ENCODE measurements at places on chromosomes 3 and 15.

GRCh38 chr15:99909592-99910295 is 176.5 kb upstream of the LYSMD4 start:
- DNase-seq: no peak

DNA sequence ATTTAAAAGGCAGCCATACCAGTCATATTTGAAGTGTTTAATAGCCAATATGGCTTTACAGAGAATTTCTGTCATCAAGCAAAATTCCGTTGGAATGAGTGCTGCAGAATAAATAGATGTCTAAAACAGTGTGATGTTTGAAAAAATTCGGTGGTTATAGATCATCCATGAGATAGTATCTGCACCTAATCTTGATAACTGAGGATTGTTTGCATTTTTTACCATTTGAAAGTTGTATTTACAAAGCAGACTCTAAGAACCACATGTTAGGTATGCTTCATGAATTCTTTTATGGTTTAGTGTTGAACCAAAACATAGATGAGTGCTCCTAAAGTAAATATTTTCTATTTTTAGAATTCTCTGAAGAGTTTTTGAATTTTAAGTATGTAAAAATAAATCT is 476.1 kb downstream of the NAALADL2 start:
- peak; percentile 42 for DNase-seq

DNA sequence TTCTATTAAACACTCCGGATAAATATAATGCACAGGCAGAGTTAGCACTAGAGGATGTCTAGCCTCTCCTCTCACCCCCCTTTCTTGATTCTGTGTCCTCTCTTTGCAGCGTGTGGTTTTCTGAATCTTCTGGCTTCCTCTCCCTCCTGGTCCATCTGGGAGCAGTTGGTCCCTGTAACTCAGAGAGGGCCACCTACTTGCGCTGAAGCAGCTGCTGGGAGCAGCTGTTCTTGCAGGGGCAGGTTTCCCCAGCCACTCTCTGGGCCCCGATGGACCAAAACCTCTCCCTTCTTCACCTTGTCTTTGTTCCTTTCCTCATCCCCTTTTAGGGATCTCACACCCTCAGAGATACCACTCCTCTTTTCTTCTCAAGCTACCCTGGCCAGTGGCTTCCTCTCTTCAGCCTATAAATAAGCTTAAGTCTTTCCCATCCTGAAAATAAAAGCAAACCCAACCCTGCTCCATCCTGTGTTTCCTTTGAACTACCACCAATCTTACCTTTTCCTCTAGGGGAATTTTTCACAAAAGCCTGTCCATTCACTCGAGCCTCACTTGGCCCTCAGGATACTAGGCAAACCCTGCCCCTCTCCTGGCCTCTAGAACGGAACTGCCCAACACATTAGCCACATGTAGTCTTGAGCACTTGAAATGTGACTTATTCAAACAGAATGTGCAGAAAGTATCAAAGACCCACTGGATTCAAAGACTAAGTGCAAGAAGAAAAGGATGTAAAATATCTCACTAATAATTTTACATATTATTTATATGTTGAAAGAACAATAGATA is 59.7 kb downstream of the STARD5 start:
- no peak for DNase-seq

DNA sequence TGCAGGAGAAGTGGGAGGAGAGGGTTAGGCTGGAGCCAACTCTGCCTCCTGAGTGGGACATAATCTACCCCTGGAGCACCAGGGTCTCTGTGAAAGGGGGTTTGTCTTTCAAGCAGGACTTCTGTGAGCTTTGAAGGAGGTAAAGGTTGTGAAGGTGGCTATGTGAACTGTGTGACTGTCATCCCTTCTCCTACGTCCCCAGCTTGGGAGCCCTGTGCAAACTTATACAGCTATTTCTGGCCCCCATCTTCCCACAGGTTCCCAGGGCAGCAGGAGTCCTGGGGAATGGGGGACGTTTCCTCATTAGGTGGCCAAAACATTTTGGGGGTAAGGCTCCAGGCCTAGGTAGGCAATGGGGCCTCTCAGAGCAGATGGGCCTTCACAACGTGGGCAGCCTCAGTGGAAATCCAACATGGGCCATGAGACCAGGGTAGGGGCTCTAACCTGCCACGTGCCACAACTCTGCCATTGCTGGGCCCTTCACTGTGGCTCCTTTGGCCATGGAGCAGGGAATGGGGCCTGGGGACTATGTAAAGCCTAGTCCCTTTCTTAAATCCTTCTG is 3.5 kb downstream of the VIPR1 start:
- no peak for DNase-seq

DNA sequence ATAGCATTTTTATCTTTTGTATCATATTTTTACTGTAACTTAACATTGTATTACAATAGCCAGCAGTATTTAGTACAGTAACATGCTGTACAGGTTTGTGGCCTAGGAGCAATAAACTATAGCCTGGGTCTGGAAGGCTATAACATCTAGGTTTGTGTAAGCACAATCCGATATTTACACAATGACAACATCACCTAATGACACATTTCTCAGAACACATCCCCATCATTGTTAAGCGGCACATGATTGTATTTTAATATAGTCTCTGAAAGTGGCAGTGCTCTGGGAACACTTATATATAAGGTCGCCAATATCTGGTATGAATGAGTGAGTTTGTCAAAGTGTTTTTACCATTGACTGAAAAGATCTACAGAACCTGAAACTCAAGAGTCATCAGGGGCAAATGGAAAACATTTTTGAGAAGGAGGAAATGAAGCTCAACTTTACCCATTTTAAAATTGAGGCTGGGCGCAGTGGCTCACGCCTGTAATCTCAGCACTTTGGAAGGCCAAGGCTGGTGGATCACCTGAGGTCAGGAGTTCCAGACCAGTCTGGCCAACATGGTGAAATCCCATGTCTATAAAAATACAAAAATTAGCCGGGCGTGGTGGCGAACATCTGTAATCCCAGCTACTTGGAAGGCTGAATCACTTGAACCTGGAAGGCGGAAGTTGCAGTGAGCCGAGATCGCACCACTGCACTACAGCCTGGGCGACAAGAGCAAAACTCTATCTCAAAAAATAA is 38.8 kb upstream of the TNFSF10 start:
- no peak for DNase-seq

DNA sequence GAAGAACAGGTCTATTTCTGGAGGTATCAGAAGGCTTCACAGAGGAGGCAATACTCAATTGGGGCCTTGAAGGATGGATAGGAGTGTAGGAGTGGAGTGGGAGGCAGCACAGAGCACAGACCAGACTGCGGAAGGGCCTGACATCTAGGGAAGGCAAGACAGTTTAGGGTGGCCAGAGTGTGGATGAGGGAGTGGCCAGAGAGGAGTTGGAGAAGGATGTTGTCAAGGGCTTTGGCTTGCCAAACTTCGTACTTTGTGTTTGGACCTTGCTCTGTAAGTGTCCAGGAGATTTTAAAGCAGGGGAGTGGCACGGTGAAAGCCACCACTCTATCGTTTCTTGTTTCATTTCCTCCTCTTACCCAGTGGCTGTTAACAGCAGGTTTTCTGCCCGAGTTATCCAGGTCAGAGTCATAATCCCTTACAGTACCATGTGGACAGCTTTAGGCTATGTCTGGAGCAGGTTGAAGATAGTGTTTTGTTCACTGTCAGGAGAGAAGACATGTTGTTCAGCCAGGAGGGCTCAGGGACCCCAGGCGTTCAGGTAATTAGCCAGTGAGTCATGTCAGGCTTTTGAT is 12.3 kb downstream of the SMAD3 start:
- DNase-seq: no peak

GRCh38 chr3:146464005-146464595 is 5.3 kb downstream of the PLSCR2 start:
- no peak for DNase-seq

GRCh38 chr3:112093180-112093522 is 7.0 kb downstream of the C3orf52 start:
- no peak for DNase-seq

- DNase-seq: no peak
These were observed 99.8 kb downstream of the MEGF11 start for GRCh38 chr15:66153549-66154415.

DNA sequence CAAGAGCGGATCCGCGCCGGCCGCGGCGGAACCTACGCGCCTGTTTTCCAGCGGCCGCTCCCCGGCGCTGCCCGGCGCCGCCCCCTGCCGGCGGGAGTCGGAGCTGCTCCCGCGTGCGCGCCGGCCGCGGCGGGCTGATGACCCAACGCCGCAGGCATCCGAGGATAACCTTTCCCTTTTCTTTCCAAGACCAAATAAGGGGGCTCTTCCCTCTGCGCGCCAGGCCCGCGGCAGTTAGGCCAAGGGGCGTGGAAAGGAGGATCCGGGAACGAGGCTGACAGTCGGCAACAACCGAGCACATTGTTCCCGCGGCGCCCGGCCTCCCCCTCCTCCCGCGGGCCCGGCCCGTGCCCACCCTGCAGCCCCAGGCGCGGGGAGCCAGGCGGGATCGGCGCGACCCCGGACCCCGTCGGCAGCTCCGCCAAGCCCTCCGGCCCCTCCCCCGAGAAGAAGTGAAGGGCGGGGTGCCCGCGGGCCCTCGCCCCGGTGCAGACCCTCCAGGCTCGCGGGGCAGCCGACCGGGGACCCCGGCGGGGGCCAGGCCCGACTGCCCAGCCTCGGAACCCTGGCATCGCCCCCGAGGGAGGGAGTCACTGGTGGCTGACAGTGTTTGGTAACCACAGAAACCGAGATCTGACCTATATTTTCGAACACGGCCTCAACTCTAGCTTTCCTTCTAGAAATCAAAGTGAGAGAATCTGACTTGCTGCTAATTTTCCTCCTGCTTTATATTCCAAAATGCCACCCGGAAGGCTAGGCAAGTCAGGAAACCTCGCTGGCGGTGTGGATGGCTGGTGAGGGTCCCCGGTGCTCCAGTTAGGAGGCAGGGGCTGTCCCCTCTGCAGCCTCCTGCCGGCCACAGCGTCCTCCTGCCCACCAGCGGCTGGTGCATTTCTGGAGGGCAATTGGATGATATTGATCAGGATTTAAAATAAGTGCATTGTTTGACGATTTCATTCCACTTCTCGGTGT is 45.6 kb upstream of the SYNM start:
- DNase-seq: peak; percentile 88

DNA sequence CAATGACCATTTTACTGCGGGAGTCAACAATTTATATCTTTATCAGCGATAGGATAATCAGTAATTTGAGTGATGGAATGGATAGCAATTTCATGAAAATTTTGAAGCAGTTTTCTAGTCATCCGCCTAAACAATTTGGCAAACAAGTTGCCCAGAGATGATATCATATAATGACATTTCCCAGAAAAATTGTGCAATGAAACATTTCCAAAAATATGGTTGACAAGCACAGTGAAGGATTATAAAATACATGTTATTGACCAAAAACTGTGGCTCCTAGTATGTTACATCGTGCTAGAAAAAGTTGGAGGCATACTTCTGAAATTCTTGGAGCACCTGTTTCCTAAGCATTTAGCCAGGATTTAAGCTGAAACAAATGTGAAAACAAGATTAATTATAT is 145.1 kb downstream of the GHSR start:
- no peak for DNase-seq

- no peak for DNase-seq
These were observed 1.1 kb upstream of the LPP start for GRCh38 chr3:188152660-188153436.

GRCh38 chr3:114213627-114214541 is 23.5 kb downstream of the ZNF80 start:
- peak; percentile 12 for DNase-seq

- no peak for DNase-seq
These were observed 6.8 kb downstream of the ANXA2 start for GRCh38 chr15:60390871-60391501.

DNA sequence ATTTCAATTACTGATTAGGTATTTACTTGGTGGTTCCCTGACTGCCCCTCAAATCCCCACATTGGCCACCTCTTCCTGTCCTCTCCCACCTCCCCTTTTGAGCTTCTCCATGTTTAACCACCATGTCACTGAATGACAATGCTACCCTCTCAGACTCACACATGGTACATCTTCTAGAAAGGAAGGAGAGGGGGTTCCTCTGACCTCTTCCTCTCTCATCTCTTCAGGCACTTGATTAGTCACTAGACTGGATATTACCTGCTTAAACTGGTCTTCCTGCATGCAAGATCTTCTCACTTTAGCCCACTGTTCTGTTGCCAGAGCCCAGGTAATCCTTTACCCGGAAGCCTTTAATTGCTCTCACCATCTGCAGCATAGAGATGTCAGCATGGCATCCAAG is 64.9 kb downstream of the DIPK2A start:
- DNase-seq: no peak

GRCh38 chr3:150371741-150372254 is 36.3 kb upstream of the TSC22D2 start:
- DNase-seq: peak; percentile 98

GRCh38 chr3:179943117-179943880 is 93.4 kb downstream of the PEX5L start:
- DNase-seq: no peak

DNA sequence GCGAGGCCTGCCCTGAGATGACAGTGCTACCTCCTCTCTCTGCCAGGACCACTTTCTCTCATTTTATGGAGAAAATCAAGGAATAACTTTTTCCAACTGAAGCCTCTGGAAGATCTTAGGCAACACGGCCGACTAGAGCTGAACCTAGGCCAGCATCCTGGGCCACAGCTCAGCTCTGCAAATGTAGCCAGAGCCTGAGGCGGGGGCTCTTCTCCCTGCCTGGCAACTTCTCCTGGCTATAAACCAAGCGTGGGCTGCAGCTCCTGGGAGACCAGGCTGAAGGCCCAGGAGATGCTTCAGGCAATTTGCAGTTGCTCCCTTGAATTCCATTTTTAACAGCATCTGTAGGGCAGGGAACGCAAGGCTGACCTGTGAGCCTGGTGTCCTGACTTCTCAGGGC is 74.9 kb downstream of the CEMIP start:
- no peak for DNase-seq

- DNase-seq: no peak
These were observed 1025.5 kb upstream of the NR2F2 start for GRCh38 chr15:95304947-95305400.

DNA sequence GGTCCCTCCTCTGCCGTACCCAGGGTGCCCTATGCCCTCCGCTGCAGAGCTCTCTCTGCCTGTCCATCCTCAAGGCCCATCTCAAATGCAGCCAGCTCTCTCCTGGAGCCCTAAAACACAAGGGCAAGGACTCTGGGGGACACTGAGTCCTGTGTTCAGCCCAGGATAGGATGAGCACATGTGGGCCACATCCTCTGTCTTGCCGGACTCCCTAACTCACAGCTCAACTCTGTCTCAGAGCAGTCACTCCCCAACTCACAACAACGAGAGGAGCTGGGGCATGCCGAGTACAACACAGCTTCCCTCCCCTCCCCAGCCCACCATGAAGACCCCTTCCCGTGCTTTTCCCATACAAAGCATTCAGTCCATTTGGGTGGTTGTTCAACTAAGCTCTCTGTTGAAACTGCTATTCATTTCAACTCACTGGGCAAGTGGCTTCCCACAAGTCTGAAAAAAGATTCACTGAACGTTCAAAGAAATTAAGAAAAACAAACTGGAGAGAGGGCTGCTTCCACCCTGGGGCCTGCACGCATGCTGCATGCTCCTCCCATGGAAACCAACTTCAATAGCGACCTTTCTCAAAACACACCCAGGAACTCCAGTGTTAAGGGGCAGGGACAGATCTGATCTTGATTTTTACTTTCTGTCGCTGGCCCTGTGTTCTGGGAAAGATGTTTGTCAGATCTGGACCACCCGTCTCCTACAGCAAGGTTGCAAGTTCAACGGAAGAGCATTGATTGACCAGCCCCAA is 124.3 kb upstream of the IGF1R start:
- DNase-seq: no peak

- no peak for DNase-seq
These were observed 62.0 kb downstream of the ESYT3 start for GRCh38 chr3:138496436-138496835.

- DNase-seq: no peak
These were observed 376.3 kb upstream of the ARHGEF26 start for GRCh38 chr3:153744889-153745288.
